CD4-positive, alpha-beta T cell treated with Interleukin-12 subunit alpha and Interleukin-12 subunit beta, for 1 hour (primary cell): ENCODE measurements at places on chromosomes 1 and 21.
A peak's percentile ranks its signal among the peaks of the same experiment; 100 is the strongest.

- DNase-seq: no peak
Measured at GRCh38 chr21:26188422-26188821, 17.9 kb upstream of the APP start.

DNA sequence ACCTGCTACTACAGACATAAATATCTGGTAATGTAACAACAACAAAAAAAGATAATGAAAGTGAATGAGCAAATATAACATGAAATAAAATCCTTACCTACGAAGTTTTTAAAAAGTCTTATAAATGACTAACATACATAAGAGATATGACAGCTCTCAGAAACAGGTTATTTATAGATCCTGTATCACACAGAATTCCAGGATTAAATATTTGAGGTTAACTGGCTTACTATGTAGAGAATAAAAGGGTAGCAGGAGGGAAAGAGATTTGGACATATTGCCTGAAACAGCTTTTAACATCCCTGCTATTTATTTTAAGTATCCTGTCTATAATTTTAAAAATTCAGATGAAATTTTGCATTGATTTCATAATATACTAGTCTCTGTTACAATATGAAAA, 16.3 kb downstream of the MYSM1 start:
- no peak for DNase-seq

DNA sequence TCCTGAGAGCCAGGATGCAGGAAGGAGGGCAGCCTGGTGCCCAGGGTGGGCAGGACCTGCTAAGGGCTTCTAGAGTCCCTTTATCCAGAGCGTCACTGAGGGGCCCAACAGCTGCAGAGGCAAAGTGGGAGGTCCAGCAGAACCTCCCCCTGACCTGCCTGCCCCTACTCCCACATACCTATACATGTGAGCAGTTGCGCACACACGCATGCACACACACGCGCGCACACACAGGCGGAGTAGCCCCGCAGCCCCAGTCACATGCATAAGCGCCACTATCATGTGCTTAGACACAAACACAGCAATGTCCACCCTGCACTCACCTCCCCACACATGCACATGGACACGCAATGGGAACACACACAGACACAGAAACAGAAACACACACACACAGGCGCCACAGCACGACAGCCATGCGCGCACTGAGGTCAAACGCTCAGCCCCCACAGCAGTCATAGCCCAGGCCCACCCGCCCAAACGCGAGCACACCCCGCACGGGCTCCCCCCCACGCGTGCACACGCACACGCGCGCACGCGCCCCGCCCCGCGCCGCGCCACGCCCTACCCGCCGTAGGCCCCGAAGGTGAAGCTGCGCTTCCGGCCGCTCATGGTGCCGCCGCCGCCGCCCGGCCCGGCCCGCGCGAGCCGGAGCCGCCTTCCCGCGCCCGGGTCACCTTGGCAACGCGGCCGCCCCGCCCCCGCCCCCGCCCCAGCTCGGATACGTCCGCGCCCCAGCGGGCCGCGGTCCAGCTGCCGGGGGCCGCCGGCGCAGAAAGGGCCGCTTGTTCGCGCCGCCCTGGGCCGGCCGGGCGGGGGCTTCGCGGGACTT, 17.7 kb downstream of the RAP1GAP start:
- DNase-seq: peak; percentile 60

GRCh38 chr1:234957330-234958065, 171.1 kb downstream of the TOMM20 start:
- DNase-seq: no peak

- no peak for DNase-seq
Measured at GRCh38 chr1:147560765-147561471, 19.6 kb downstream of the BCL9 start.

DNA sequence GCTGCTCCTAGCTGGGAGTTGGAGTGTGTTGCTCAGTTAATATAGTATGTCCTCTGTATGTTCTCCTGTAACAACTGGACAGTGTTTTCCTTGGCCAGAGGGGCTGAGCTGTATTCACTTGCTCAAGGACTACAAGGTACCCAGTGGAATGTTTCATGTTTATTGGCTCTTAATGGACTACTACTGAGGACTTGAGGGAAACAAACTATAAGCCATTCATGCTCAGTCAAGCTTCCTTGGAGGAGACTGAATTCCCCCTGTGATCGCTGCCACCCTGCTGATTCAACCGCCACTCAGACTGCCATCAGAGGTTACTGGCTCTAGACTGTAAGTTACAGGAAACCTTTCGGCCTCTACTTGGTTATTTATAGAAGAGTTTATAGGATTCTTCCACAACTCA, 166.6 kb downstream of the ZC3H11B start:
- DNase-seq: no peak

DNA sequence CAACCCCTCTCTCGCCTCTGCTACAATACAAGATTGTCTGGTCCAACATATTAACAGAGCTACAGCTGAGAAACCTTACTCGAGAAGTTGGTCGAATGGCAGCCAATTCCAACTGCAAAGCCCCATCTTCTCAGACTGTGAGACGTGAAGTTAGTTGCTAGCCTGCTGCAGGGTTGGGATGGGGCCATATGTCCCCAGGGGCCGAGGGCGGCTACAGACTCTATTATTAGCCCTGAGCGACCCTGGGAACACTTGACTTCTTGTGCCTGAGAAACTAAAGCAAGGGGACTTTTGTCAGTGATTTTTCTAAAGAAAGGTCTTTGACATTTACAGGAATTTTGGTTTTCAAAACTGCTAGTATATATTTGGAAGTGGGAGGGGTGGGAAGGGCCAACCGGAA, 13.7 kb downstream of the NCF2 start:
- DNase-seq: no peak

- DNase-seq: no peak
Measured at GRCh38 chr1:25744140-25744581, 55.8 kb upstream of the SELENON start.

- no peak for DNase-seq
Measured at GRCh38 chr1:201021630-201022492, 1.7 kb downstream of the KIF21B start.

GRCh38 chr1:219931033-219931432, 2.7 kb upstream of the SLC30A10 start:
- DNase-seq: no peak

GRCh38 chr21:42672699-42673458, 19.5 kb downstream of the PDE9A start:
- no peak for DNase-seq

DNA sequence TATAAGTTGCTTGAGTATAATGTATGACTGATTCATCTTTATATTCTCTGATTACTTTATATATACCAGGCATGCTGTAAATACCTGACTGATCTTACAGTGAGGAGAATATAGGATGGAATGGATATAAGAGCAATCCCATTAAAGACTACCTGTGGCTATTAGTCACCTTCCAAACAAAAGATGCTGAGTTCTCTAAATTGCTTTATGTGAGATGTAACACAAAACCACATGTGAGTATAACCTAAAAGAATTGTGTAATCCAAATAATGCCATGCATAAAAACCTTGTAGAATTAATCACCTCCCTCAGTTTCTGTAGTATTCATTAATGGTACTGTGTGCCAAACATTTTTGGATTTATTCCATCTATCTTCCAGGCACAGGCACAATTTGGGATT, 134.6 kb upstream of the LRRC7 start:
- no peak for DNase-seq

- no peak for DNase-seq
Measured at GRCh38 chr1:51976846-51977602, 13.5 kb downstream of the RAB3B start.

DNA sequence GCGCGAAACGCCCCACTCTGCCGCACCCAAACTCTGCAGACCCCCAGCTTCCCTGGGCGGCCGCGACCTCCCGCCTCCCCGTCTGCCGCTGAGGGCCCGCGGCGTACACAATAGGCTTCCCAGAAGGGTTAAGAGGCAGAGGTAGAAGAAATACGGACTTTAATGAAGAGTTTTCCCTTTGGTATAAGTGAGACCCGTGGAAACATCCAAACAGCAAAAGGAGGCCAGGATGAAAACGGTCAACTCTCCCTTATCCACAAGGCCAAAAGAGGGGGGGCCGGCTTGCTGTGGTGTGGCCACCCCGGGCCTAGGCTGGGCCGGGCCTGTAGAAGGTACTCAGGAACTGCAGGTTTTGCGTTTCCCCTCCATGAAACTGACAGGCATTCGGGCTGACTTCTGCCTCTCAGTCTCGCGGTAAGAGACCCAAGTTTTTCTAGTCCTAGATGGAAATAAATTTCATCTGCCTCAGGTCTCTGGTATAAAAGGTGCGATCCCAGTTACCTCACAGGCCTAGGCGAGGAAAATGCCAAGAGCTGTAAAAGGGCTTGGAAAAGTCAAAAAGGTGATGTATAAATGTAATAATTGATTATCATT, 671 bp upstream of the PYGO2 start:
- peak; percentile 45 for DNase-seq

- DNase-seq: peak; percentile 74
Measured at GRCh38 chr1:154609398-154610380, 1.7 kb upstream of the ADAR start.
